Right ventricle myocardium inferior (tissue), 1 donor: ENCODE measurements at places on chromosomes 13 and 19. TPM values are rescaled to one million over a fixed set of nuclear protein-coding genes. Genes with fewer than 3 reads are reported as not detected.

DNA sequence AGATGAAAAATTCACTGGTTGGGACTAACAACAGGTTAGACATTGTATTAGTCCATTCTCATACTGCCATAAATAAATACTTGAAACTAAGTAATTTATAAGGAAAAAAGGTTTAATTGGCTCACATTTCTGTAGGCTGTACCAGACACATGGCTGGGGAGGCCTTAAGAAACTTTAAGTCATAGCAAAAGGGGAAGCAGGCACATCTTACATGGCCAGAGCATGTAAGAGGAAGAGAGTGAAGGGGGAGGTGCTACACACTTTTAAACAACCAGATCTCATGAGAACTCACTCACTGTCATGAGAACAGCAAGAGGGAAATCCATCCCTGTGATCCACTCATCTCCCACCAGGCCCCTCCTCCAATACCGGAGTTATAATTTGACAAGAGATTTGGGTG lies 125.9 kb downstream of the SUCLA2 start:
- no peak for DNase-seq

DNA sequence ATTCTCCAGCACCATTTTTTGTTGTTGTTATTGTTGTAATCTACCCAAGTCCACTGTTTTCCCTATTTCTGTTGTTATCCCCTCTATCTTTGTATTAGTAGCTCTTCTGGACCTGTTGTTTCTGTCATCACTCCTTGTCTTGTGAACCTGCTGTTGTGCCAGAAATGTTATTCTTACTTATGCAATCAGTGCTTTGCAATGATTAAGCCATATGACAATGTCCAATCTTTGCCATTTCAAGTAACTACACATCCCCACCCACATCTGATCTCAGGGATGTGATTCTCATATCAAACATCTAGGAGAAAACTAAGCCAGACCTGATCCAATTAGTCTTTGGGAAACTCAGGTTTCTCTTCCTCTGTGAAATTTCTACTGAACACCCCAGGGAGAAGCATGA lies 472.6 kb upstream of the KLHL1 start:
- DNase-seq, result no peak

GRCh38 chr13:26061947-26062346 lies 10.1 kb upstream of the SHISA2 start:
- no peak for DNase-seq

DNA sequence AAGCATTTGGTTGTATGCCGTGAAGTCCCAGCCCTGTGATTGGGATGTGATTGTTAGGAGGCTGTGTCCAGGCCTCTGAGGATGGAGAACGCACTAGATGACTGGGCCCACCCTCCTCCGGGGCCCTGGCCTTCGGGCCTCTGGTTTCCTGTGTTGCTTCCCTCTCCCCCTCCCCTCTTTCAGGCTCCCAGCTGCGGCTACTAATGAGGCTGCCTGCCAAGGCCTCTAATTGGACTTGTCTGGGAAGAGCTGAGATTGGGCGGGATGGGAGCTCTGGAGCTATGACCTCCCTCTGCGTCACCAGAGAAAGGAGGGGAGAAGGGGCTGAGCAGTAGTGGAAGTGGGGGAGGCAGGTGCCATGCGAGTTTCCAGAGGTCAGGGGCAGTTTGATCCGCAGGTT lies 9.9 kb downstream of the PTH2 start:
- DNase-seq, result peak; percentile 42

GRCh38 chr19:39819786-39820185 lies 14.2 kb downstream of the DYRK1B start:
- no peak for DNase-seq

The ZNF836 gene
- 6.8 TPM for total RNA-seq

The SMG9 gene
- total RNA-seq, result 15.7 TPM

The ZNF567 gene
- total RNA-seq, result 3.2 TPM

The LYPD3 gene
- total RNA-seq, result 0.19 TPM

The RDH8 gene
- not detected for total RNA-seq

GRCh38 chr13:28569886-28570285 lies 75.0 kb upstream of the FLT1 start:
- DNase-seq, result no peak

DNA sequence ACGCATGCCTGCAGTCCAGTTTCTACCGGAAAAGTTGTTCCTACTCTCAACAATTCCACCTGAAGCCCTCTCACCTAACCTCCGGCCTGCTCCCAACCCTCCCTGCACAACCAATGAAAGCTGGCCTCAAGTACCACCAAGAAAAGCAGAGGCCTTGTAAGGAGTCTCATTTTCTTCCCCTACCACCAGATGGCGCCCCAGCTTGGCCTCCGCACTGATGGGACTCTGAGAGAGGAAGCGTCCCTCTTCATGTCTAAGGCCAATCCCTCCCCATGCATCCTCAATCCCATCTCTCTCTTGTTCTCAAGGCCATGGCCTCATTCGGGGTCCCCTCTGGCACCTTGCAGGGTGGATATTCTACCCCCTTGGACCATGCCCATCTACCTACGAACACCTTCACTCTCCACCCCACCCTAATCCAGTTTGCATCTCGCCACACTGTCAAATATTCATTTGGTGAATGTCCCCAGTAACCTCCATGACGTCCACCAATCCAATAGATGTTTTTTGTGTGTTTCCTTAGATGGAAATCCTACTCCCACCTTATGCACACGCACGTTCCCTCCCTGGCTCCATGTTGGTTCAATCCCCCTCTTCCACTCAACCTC lies 412.8 kb downstream of the ZNF536 start:
- DNase-seq, result peak; percentile 82

The ZNF540 gene
- 6.8 TPM for total RNA-seq

The IGSF23 gene
- not detected for total RNA-seq
